ENCODE measurements at places on chromosomes 1 and 21.

- no peak for DNase-seq
These were observed 38.8 kb upstream of the FAM3B start for GRCh38 chr21:41277846-41278245.

- no peak for DNase-seq
These were observed 13.4 kb upstream of the OBSCN start for GRCh38 chr1:228194436-228194835.

GRCh38 chr1:245549996-245550719 lies 395.4 kb downstream of the KIF26B start:
- no peak for DNase-seq

- no peak for DNase-seq
These were observed 28.9 kb downstream of the ALPL start for GRCh38 chr1:21537932-21538630.

Measured in pulmonary artery endothelial cell (primary cell).